Activated T-helper 1 cell treated with Interleukin-2 at 50 U/mL for 16 hours (primary cell): ENCODE measurements at places on chromosomes 4 and X.

DNA sequence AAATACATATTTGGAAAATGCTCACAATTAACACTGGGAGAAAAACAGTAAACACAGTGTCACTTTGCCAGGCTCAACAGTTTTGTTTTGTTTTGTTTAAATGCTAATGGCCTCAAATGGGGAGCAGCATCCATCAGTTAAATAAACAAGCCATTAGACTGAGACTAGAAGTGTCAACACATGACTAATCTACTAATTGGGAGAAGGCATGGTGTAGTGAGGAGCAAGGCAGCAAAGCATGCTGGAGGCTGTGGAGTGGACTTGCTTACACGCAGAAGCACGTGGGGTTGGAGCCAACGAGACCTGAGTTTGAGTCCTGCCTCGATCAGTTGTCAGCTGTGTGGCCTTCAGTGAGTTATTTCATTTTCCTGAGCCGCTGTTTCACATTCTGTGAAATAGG is 29.0 kb downstream of the UTP14A start:
- DNase-seq = no peak

DNA sequence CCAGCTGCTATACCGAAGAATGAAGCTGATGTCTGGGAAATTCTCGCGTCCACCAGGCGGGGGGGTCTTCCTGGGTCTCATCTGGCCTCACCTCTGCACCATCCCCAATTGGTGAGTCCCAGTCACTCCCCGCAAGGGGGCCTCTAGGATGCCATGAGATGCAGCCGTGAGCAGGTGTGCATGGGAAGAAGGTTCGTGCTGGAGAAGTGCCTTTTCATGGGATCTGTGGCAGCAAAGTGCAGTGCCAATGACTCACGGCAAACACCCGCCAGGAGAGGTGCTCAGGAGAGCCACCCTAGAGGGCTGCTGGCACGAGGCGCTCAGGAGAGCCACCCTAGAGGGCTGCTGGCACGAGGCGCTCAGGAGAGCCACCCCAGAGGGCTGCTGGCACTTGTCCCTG is 55.1 kb downstream of the CPZ start:
- no peak for DNase-seq

GRCh38 chrX:79182616-79183015 is 38.1 kb downstream of the GPR174 start:
- no peak for DNase-seq

DNA sequence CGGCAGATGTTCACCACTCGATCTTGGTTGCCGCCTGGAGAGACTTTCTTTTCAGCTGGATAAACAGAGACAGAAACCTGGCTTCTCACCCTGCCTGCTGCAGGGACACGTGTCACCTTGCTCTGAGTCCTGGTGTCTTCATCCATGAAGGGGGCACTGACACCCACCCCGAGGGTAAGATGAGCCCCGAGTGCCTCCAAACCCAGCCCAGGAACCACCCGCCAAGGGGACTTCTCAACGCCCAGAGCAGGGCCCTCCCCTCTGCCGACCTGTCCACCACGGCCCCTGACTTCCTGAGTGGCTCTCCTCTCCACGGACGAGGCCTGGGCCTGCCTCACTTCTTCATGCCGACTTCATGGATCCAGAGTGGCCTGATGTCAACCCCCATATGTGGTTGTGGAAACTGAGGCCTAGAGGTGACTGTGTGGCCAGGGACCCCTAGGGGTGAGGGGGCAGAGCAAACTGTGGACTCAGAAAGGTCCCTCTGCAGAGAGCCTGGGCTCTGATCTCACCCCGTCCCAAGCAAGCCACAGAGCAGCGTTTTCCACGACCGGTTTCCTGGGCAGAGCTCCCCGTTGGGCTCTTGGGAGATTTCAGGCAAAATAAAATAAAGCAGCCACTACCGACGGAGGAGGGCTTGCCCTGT is 5.1 kb downstream of the ADRA2C start:
- DNase-seq = no peak
